Mammary microvascular endothelial cell (primary cell): ENCODE measurements at places on chromosomes 3 and 15. TPM values are rescaled to one million over a fixed set of nuclear protein-coding genes. Genes with fewer than 3 reads are reported as not detected.

The PRKCD gene
- 4.1 and 8.5 TPM in 2 replicates for total RNA-seq

The MIX23 gene
- 33.9 and 36.0 TPM in 2 replicates for total RNA-seq

The PYGO1 gene
- total RNA-seq, result 0.53 and 0.69 TPM in 2 replicates

The ACOX2 gene
- total RNA-seq, result not detected in 2 replicates

The HACL1 gene
- total RNA-seq, result 17.9 and 27.9 TPM in 2 replicates

The TTLL13 gene
- total RNA-seq, result 0.20 TPM in 1 of 2 replicates, not detected in the other

The RTP4 gene
- 5.5 and 8.3 TPM in 2 replicates for total RNA-seq

The GABRG3 gene
- not detected in 2 replicates for total RNA-seq

The RUBCN gene
- total RNA-seq, result 18.2 and 39.0 TPM in 2 replicates

The IL17RB gene
- total RNA-seq, result not detected in 2 replicates

The GATA2 gene
- total RNA-seq, result 52.0 and 66.8 TPM in 2 replicates

The OGG1 gene
- total RNA-seq, result 23.5 and 24.0 TPM in 2 replicates

The XCR1 gene
- not detected in 2 replicates for total RNA-seq

The GOLGA8N gene
- total RNA-seq, result 0.27 and 0.34 TPM in 2 replicates

The EDEM1 gene
- 25.0 and 33.8 TPM in 2 replicates for total RNA-seq

The PPM1M gene
- 6.5 and 9.2 TPM in 2 replicates for total RNA-seq

The SNX22 gene
- total RNA-seq, result 0.39 and 0.60 TPM in 2 replicates

The ATP13A5 gene
- 0.13 TPM in 1 of 2 replicates, not detected in the other for total RNA-seq

The CCRL2 gene
- total RNA-seq, result 13.9 and 14.8 TPM in 2 replicates

The CCDC32 gene
- total RNA-seq, result 15.0 and 31.1 TPM in 2 replicates

The KNG1 gene
- not detected in 2 replicates for total RNA-seq

The GOLGA8Q gene
- not detected in 2 replicates for total RNA-seq

The SLC28A1 gene
- total RNA-seq, result not detected in 2 replicates

The DOCK3 gene
- total RNA-seq, result 0.07 and 0.15 TPM in 2 replicates

The SMCO1 gene
- total RNA-seq, result not detected in 2 replicates

The ROPN1 gene
- not detected in 2 replicates for total RNA-seq

The CRYGS gene
- total RNA-seq, result 0.13 and 0.69 TPM in 2 replicates

The GOLGA6A gene
- not detected in 2 replicates for total RNA-seq

The LRRC15 gene
- total RNA-seq, result 0.20 and 0.25 TPM in 2 replicates

The PAK6 gene
- total RNA-seq, result 0.20 TPM in 1 of 2 replicates, not detected in the other

The THSD4 gene
- total RNA-seq, result 43.2 and 52.4 TPM in 2 replicates

The MED12L gene
- 0.07 TPM in 1 of 2 replicates, not detected in the other for total RNA-seq

The MASP1 gene
- 0.13 TPM in 1 of 2 replicates, not detected in the other for total RNA-seq

The PTH1R gene
- total RNA-seq, result not detected in 2 replicates

The TRPM1 gene
- total RNA-seq, result under 0.01 and 0.60 TPM in 2 replicates

The CLDN1 gene
- total RNA-seq, result 11.3 and 12.6 TPM in 2 replicates

The ASB14 gene
- not detected in 2 replicates for total RNA-seq

The ATXN7 gene
- 8.1 and 10.1 TPM in 2 replicates for total RNA-seq

The GOLGA6D gene
- not detected in 2 replicates for total RNA-seq

The CHCHD6 gene
- 7.7 and 8.2 TPM in 2 replicates for total RNA-seq

The WWTR1 gene
- 68.7 and 73.6 TPM in 2 replicates for total RNA-seq

The VIPR1 gene
- not detected in 2 replicates for total RNA-seq

The KNSTRN gene
- total RNA-seq, result 57.8 and 74.7 TPM in 2 replicates

The CLDN16 gene
- total RNA-seq, result 0.13 and 0.39 TPM in 2 replicates

The TNNC1 gene
- total RNA-seq, result not detected in 2 replicates

The CASR gene
- total RNA-seq, result not detected in 2 replicates

The TIMP4 gene
- 0.67 and 0.98 TPM in 2 replicates for total RNA-seq

The PLCH1 gene
- not detected in 2 replicates for total RNA-seq

The IL5RA gene
- not detected in 2 replicates for total RNA-seq

The GALNT15 gene
- 4.4 and 5.3 TPM in 2 replicates for total RNA-seq

The PEAK1 gene
- total RNA-seq, result 31.2 and 37.2 TPM in 2 replicates
